Fibroblast of lung (primary cell): ENCODE measurements at places on chromosomes 5 and 9. TPM values are rescaled to one million over a fixed set of nuclear protein-coding genes. Genes with fewer than 3 reads are reported as not detected.
A peak's percentile ranks its signal among the peaks of the same experiment; 100 is the strongest.

GFPT2 gene
- 19.3 and 26.7 TPM in 2 replicates for total RNA-seq

PRELID1 gene
- 56.8 and 64.2 TPM in 2 replicates for total RNA-seq

MLANA gene
- not detected in 2 replicates for total RNA-seq

F2RL1 gene
- 20.8 and 25.1 TPM in 2 replicates for total RNA-seq

TMEM174 gene
- total RNA-seq, result not detected in 2 replicates

AJM1 gene
- 1.7 and 1.8 TPM in 2 replicates for total RNA-seq

PALM2AKAP2 gene
- 6.9 and 9.9 TPM in 2 replicates for total RNA-seq

LRRC19 gene
- total RNA-seq, result not detected in 2 replicates

SEMA4D gene
- 2.6 TPM in 2 replicates for total RNA-seq

LCP2 gene
- total RNA-seq, result under 0.01 TPM in 1 of 2 replicates, not detected in the other

DNA sequence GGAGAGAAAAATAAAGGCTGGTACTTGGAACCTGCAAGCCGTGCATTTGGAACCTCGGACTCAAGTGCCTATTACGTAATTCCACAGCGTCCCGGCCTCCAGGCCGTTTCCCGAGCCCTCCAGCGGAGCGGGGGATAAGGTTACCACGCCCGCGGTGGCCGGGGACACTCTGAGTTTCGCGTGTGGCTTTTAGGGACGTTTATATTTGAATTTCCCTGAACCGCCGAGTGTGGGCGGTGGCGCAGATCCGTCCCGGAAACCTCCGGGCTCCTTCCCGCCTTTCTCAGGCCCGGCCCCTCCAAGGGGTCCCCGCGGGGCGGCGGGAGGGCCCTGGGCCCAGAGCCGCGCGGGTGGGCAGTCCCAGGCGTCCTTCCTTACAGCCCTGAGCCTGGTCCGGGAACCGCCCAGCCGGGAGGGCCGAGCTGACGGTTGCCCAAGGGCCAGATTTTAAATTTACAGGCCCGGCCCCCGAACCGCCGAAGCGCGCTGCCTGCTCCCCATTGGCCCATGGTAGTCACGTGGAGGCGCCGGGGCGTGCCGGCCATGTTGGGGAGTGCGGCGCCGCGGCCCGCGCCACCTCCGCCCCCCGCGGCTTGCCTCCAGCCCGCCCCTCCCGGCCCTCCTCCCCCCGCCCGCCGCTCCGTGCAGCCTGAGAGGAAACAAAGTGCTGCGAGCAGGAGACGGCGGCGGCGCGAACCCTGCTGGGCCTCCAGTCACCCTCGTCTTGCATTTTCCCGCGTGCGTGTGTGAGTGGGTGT is at the start of gene LMNB1:
Gene LMNB1 (plus strand): TSS at position 638 of the 758 bp plus-strand sequence. CDS start 373 bp downstream, outside the sequence.
- DNase-seq, result peak; percentile 95

GRCh38 chr5:138508958-138509357 is 34.1 kb downstream of the ETF1 start:
- no peak for DNase-seq

- no peak for DNase-seq
Observed at GRCh38 chr9:20557890-20558565, 64.3 kb downstream of the MLLT3 start.

- no peak for DNase-seq
Observed at GRCh38 chr9:89476546-89476945, 21.4 kb downstream of the SEMA4D start.

- no peak for DNase-seq
Observed at GRCh38 chr9:18689921-18690320, 216.0 kb downstream of the ADAMTSL1 start.

GRCh38 chr5:167982-168660 is 23.2 kb upstream of the LRRC14B start:
- peak; percentile 98 for DNase-seq

- no peak for DNase-seq
Observed at GRCh38 chr9:27386571-27387091, 89.7 kb upstream of the EQTN start.

DNA sequence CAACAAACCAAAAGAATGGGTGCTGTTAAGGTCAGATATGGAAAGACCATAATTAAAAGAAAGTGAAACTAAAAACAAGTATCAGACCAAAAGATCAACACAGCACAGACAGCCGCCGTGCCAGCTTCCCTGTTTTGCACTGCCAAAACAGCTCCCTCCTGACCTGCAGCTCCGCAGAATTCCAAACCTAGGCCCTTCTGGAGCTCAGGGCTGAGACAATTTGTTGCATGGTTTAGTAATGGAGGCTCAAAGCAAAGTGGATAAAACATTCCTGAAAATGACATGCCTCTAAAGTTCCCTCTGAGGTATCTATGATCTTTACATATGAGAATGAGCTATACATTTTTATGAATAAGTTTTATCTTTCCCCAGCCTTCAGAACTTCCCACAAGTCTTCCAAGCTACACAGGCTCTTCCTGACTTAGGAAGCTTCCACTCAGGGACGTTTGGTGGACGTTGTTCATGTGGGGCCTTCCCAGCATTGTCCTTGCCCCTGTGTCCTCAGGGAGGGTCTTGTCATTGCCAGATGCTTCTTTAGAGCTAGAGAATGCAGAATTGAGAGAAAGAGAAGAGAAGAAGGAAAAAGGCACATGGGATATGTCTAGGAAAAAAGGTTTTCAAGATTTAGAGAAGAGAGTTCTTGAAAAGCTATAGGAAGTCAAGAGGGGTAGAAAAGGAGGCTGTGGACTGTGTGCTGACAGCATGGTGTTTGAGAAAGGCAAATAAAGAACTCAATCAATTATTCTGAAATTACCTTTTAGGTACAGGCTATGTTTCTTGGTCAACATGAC is 28.4 kb upstream of the SSBP2 start:
- peak; percentile 63 for DNase-seq
